Progenitor cell of endocrine pancreas (in vitro differentiated cells): ENCODE measurements at places on chromosomes 6 and 20.
A peak's percentile ranks its signal among the peaks of the same experiment; 100 is the strongest.

- DNase-seq, result no peak
Measured at GRCh38 chr6:56671160-56671559, 28.5 kb upstream of the DST start.

DNA sequence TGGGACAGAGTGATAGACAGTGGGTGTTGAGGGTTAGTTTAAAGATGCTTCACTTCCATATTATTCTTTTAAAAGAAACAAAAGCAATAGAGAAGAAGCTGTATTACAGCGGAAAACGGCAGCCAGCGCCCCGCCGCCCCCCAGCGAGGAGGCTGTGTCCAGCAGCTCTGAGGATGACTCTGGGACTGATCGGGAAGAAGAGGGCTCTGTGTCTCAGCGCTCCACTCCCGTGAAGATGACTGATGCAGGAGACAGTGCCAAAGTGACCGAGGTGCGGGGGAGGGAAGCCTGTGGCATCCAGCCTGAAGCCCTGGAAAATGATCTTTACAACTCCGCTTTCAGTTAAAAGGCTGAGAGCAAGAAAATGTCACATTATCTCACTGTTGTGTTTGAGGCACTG is 100.2 kb downstream of the FIG4 start:
- DNase-seq, result no peak

DNA sequence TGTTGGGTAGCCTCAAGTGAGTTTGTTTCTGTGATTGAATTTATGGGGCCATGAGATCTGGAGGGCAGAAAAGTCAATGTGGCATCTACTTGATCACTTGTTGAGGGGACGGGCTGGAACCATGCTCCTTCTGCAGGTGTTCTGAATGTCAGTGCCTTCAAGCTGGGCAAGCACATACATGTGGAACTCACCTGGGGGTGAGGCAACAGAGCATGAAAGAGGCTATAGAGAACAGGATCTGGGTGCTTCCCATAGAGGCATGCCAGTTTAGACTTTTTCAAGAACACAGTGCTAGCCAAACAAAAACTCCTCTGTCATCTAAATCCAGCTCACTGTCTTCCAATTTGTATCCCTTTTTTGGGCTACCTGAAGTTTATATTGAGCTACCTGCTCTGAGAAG is 77.8 kb upstream of the SLC35B3 start:
- DNase-seq, result no peak

GRCh38 chr6:3456395-3456897 is 404 bp downstream of the SLC22A23 start:
- peak; percentile 15 for DNase-seq

- DNase-seq, result no peak
Measured at GRCh38 chr20:24056491-24056890, 67.9 kb upstream of the GGTLC1 start.

DNA sequence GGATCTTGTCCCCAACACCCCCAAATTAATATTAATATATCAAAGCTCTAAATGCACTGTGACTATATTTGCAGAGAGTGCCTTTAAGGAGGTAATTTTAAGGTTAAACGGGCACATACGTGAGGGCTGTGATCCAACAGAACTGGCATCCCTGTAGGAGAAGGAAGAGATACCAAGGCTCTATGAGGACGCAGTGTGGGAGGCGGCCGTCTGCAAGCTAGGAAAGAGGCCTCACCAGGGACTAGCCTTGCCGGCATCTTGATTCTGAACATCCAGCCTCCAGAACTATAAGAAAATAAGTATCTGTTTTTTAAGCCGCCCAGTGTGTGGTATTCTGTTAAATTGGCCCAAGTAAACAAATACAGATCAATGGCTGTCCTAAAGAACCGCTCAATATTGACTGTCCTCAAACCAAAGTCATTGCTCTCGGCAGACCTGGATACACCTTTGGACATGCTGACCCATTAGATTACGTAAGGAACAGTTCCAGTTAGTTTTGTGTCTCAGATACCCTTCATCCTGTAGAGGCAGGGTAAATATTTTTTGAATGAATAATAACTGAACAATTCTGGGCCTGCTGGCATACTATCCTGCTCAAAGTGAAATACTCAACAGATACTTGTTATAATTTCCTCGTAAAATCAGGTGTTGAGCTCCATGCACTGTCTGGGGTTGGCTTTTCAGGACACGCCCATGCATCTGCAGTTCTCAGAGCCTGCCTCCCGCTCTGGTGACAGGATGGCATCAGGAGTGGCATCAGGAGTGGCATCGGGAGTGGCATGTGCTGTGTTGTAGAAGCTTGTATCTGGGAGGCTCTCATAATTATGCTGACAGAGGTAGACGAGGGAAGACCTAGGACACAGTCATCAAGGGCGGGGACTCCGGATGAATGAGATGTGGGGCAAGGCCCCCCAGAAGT is 6.3 kb downstream of the PRR18 start:
- DNase-seq, result no peak

GRCh38 chr20:51100617-51101016 is 77.7 kb upstream of the KCNG1 start:
- DNase-seq, result no peak

GRCh38 chr6:78117966-78118365 is 465.1 kb downstream of the MEI4 start:
- DNase-seq, result no peak

DNA sequence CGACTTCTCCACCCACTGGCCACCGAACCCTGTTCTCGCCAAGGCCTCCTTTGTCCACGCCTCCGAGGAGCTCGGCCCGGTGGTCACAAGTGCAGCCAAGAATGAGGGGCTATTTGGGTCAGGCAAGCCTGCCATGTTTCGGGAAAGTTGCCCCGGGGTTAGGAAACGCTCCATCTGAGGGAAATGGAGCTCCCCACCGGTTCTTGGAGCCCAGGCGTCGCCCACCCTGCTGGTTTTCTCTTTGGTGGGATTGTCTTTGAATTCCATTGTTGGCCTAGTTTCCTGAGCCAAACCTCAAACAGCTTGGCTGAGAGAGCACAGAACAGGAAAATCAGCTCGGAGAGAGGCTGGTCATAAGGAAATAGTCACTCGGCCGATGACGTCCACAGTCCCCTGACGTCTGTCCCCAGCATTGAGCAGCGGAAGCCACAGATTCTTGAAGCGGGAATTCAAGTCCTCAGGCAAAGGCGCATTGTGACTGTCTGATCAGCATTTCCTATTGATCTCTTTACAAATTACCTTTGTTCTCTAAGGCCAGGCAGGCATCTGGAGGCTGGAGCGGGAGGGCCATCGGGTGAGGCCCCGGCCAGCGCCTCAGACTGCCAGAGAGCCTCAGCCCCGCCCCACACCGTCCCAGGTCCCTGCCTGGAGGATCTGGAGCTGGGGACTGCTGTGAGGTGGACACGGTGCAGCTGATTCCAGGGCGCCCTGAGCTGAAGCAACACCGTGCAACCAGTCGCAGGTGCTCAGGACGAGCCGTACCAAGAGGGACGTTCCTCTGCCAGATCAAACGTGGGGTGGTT is 138.6 kb downstream of the DLL1 start:
- no peak for DNase-seq

GRCh38 chr6:20169119-20169557 is 43.1 kb downstream of the MBOAT1 start:
- no peak for DNase-seq

- no peak for DNase-seq
Measured at GRCh38 chr6:15763364-15763763, 100.5 kb upstream of the DTNBP1 start.

- DNase-seq, result no peak
Measured at GRCh38 chr6:1463751-1464426, 74.5 kb downstream of the FOXF2 start.

- no peak for DNase-seq
Measured at GRCh38 chr20:58130581-58130980, 97.9 kb downstream of the ANKRD60 start.

GRCh38 chr20:15627089-15627488 is 946.2 kb downstream of the KIF16B start:
- no peak for DNase-seq

GRCh38 chr20:13274275-13274861 is 53.3 kb downstream of the ISM1 start:
- no peak for DNase-seq

DNA sequence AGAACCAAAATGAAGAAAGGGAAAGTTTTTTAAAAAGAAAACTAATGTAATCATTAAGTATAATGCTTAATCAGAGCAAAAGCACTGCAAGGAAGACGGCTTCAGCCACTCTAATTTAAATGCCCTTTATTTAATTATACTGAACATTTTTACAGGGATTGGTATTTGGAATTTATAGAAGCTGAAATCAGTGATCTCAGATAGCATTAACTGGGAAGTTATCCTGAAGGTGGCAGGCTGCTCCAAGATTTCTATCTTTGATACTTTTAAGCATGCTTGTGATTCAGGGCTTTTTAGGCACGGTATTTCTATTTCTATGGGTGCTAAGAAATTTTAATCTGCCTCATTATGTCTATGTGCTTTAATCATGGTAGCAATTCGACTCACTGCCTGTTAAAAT is 1.3 kb upstream of the NDUFAF4 start:
- DNase-seq, result no peak

DNA sequence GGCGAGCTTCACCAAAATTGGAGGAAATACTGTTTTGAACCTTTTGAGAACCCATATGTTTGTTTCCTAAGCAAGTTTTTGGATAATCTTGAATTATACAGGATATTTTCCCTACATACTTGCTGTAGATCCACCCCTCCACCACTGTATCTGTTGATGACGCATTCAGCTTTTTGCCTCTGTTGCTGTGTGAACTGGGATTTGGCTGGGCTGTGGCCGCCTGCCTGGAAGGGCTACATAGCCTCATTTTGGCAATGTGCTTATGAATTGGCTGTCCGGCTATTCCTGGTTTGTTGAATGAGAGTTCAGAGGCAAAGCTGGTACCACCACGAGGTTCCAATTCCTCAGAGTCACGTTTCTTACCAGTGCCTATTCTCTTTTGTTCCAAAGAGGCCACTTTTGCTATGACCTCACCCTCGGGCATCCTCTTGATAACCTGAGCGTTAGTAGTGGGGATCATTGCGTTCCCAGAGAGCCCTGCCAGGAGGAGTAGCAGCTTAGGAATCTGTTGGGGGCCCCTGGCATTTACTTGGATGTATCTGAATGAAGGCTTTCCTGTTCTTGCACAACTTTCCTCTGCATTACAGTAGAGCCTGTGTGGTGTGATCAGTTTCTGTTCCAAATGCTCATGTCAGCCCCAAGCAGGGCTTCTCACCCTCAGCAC is 6.4 kb downstream of the FAM83D start:
- no peak for DNase-seq

DNA sequence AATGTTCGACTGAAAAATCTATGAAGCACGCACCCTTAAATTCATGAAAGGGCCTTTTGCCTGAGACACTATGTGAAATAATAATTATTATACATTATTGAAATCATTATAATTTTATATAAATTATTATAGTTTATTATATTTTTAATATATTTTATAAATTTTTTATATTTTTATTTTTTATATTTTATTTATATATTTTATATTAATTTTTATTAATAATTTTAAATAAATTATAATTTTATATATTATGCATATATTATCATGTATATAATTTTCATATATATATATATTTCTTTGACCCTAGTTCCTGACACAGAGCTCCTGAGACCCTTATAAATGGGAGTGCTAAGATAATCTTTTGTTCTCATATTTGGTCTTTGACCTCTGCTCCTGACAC is 13.5 kb downstream of the NCR2 start:
- no peak for DNase-seq

DNA sequence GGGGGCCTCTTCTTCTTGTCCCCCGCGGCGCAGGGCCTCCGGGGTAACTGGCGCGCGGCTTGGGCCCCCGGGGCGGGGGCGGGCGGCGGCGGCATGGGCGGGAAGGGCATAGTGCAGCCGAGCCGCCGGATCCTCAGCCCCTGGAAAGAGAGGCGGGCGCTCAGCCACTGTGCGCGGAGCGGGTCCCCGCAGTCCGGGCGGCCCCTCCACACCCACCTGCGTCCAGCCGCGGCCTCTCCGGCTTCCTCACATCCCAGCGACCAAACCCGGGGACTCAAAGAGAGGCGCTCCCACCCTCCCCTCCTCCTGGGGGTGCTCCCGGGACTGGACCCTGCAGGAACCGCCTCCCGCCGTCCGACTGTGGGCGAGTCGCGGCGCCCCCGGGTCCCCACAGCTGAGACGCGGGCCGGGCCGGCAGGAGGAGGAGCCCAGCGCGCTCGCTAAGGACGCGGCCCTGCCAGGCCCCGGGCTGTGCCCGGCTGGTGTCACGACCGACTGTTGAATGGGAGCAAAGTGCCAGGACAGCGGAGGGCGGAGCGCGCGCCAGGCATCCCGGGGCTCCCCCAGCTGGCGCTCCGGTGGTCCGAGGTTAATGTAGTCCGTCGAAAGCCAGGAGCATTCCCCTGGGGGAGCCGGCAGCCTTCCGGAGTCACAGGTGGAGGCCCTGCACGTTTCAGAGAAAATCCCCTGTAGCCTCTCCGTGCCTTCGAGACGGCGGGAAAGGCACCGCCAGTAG is at the start of gene PRR18:
Gene PRR18 (minus strand): TSS at position 360 of the 736 bp plus-strand sequence. CDS start 250 bp downstream, at position 110.
- DNase-seq, result peak; percentile 29

GRCh38 chr6:150001295-150002008 is 23.9 kb downstream of the RAET1L start:
- no peak for DNase-seq

DNA sequence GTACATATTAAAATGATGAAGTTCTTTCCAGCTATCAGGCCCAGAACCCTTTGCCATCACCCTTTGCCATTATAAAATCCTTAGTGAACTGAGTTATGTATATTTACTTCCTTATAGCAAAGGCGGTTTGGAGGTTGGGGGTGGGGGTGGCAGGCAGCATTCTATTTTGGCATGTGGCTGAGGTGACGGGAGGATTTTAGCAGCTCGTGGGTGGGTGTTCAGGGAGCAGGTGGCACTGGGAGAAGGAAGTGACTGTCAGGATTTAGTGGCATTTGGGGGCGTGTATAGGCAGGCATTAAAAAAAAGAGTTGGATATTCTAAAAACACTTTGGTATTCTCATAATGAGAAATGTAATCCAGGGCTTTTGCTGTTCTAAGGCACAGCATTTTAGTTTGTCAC is 150.7 kb downstream of the RIMS1 start:
- DNase-seq, result no peak

DNA sequence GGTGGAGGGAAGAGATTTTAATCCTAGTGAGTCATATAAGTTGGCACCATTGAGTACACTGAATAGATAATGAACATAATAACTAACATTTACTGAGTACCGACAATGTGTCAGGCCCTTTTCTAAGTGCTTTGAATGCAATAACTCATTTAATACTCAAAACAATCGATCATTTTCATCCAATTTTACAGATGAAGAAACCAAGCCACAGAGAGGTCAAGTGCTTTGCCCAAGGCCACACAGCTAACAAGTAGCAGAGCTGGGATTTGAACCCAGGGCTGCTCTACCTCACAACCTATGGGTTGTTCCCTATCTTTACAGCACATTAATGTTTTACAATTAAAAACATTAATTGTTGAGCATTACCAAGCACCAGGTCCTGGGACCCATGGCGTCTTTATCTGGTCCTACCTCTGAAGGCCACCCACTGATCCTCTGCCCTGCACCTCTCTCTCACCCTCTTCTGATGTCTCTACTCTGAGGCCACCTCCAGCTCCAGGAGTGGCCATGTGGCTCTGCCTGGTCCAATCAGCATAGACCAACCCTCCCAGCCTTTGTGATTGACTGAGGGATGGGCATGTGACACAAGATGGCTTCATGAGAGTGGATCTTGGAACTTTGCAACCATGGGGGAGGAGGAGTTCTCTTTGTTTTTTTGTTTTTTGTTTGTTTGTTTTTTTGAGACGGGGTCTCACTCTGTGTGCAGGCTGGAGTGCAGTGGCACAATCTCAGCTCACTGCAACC is 83.9 kb downstream of the KCNB1 start:
- DNase-seq, result no peak
